ENCODE measurements at places on chromosomes 2 and 18.
A peak's percentile ranks its signal among the peaks of the same experiment; 100 is the strongest.

- no peak for DNase-seq
Observed at GRCh38 chr2:221402072-221402471, 170.0 kb downstream of the EPHA4 start.

DNA sequence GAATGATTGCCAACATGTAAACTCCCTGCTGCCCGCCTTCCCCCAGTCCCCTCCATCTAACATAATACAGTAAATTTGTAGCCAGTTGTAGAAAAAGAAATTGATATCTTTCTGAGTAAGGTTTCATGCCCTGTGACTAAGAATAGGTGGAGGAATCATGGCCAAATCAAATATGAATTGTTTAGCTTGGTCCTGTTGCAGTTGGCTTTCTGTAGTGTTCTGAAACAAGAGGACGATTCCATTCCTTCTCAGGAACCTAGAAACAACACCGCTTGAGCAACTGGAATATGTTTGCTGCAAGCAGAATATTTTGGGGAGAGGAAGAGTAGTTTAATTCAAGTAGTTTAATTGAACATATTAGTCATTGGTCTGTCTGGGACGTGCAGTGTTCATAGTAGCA, 7.0 kb upstream of the DRC1 start:
- no peak for DNase-seq

GRCh38 chr18:13260935-13261640, 42.5 kb downstream of the LDLRAD4 start:
- DNase-seq: no peak

GRCh38 chr2:96423291-96423690, 81.9 kb downstream of the NEURL3 start:
- no peak for DNase-seq

DNA sequence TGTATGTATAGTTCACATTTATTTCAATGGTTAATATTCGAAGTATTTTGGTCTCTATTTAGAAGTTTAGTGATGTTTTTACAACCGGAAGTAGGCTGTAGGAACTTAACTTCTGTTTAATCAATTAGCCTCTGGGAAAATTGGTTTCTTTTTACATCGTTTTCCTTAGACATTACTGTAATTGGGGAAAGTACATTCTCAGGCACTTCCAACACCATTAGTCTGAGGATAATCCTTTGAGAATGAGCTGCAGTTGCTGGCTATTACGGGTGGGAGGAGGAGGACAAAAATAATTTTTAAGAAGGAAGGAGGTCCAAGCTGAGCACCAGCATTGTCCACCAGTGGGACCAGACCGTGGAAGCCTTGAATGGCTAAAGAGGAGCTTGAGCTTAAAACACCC, 70.4 kb upstream of the ST3GAL5 start:
- DNase-seq: no peak

- DNase-seq: no peak
Observed at GRCh38 chr2:40165509-40165844, 286.4 kb downstream of the SLC8A1 start.

GRCh38 chr2:196244966-196245365, 73.6 kb upstream of the STK17B start:
- DNase-seq: no peak

DNA sequence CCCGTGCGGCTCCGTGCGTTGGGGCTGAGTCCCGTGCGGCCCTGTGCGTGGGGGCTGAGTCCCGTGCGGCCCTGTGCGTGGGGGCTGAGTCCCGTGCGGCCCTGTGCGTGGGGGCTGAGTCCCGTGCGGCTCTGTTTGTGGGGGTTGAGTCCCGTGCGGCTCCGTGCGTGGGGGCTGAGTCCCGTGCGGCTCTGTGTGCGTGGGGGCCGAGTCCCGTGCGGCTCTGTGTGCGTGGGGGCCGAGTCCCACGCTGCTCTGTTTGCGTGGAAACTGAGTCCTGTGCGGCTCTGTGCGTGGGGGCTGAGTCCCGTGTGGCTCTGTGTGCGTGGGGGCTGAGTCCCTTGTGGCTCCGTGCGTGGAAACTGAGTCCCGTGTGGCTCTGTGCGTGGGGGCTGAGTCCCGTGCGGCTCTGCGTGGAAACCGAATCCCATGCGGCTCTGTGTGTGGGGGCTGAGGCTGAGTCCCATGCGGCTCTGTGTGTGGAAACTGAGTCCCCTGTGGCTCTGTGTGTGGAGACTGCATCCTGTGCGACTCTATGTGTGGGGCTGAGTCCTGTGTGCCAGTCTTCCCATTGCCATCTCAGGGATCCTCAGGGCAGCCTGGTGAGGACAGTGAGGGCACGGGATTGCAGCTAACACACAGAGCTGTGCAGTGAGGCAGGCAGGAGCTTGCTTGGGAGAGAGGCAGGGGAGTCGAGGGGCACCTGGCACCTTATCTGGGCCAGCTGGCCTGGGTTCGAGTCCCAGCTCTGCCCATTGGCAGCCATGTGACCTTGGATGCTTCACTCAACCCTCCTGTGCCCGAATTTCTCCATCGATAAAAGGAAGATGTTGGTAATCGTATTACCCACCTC, 44.5 kb downstream of the LDLRAD4 start:
- no peak for DNase-seq

DNA sequence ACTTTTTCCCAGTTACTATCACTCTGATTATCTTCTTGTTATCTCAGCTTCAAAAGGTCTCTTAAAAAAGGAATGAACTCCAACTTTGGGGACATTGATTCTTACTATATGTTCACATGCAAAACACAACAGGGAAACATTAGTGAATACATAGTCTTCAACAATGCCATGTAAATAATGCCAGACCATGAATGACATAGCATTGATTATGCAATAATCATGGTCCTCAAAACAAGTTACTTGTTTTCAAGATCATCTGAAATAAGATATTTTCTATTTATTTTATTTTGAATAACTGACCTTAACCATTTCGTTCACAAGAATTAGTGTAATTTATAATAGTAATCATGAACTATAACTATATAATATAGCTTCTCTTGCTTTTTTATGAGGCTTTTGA, 902.3 kb downstream of the MBD2 start:
- no peak for DNase-seq

DNA sequence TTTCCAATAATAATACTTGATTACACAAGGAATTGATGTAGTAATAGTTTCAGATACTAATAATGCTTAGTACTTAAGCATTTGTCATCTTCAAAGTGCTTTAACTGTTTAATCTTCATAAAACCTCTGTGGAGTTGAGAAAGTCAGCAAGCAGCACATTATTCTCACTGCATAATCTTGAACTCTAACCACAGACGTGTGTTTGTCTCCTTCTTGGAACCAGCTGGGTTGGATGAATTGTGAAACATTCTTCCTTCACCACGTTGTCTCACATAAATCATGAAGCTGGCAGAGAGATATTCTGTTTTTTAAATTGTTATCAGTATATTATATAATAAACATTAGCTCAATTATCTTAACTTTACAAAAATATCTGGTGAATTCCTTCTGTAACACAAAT, 55.1 kb upstream of the LDAH start:
- DNase-seq: no peak

- no peak for DNase-seq
Observed at GRCh38 chr2:163734881-163735684, 725 bp downstream of the FIGN start.

DNA sequence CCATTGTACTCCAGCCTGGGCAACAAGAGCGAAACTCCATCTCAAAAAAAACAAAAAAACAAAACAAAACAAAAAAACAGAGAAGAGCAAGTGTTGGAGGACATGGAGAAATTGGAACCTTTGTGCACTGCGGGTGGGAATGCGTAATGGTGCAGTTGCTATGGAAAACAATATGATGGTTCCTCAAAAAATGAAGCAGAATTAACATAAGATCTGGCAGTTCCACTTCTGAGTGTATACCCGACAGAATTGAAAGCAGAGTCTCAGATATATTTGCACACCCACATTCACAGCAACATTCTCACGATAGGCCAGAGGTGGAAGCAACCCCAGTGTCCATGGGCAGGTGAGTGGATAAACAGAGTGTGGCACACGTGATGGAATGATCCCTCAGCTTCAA, 11.0 kb upstream of the RALB start:
- no peak for DNase-seq

- no peak for DNase-seq
Observed at GRCh38 chr2:143078104-143078503, 51.1 kb upstream of the ARHGAP15 start.

DNA sequence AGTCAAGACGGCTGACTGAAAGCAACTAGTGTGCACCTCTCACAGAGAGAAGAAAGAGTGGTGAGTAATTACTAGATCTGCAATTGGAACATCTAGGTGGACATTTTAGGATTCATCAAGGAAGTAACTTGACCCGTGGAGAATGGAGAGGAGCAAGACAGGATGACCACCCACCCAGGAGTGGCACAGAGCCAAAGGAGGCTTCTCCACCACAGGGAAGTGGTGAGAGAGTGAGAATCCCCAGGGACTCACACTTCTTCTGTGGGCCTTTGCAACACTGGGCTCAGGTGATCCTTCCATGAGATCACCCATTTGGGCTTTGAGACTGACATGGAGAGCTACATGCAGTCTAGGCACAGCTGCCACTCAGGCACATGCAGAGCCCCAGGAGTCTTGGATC, 132.8 kb upstream of the GALNT5 start:
- no peak for DNase-seq

GRCh38 chr18:474416-474815, 26.1 kb downstream of the COLEC12 start:
- DNase-seq: no peak

DNA sequence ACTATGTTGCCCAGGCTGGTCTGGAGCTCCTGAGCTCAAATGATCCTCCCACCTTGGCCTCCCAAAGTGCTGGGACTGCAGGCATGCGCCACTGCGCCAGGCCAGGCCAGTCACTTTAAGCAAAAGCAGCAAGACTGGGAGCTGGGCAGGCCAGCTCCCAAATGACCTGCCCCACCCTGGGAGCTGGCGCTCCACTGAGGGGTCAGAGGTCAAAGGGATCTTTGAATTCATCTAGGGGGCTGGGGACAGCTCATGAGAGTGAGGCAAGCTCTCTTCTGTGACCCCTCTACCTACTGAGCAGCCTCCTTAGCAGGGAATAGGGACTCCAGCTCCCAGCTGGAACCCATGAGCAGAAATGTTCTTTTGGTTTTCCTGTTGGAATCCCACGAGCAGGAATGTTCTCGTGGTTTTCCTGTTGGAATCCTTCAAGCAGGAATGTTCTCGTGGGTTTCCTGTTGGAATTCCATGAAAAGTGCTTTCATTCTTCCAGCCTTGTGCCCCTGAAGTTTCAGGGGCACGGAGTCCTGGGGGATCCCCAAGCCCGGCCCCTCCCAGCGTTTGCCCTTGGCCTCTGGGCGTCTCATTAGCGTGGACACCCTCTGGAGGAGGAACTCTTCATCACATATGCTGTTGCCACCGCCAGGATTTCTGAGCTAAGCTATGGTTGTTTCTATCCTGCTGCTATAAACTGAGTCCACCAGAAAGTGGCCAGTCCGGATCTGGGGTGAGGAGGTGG, 162.0 kb upstream of the HAAO start:
- no peak for DNase-seq

GRCh38 chr2:234411793-234412192, 85.1 kb downstream of the ARL4C start:
- no peak for DNase-seq

GRCh38 chr18:68472701-68473295, 242.1 kb downstream of the TMX3 start:
- no peak for DNase-seq

DNA sequence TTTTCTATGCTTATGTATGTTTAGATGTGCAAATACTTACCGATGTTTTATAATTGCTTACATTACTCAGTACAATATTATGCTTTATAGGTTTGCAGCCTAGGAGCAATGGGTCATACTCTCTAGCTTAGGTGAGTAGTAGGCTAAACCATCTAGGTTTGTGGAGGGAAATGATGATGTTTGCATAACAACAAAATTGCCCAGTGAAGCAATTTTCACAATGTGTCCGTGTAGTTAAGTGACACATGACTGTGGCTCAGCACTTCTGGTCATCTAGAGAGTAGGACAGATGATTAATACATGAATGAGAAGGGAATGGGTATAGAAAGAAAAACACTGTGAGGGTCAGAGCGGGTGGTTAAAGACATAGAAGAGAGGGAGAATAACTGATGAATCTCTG, 2116.2 kb upstream of the PIK3C3 start:
- DNase-seq: no peak

DNA sequence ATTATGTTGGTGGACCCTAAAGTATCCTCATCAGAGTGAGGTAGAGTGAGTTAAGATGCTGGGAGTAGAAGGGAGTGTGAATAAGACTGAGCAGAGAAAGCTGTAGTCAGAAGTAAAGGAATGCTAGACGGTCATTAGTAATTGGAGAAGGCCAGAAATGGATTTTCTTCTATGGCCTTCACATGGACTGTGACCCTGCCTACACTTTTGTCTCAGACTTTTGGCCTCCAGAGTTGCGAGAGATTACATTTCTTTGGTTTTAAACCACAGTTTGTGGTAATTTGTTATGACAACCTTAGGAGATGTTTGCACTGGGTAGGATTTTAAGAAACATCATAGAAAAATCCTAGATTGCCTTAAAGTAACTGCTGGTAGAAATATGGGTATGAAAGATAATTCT, 1267.7 kb upstream of the TMEFF2 start:
- DNase-seq: no peak

- DNase-seq: no peak
Observed at GRCh38 chr2:234331566-234331965, 165.3 kb downstream of the ARL4C start.

DNA sequence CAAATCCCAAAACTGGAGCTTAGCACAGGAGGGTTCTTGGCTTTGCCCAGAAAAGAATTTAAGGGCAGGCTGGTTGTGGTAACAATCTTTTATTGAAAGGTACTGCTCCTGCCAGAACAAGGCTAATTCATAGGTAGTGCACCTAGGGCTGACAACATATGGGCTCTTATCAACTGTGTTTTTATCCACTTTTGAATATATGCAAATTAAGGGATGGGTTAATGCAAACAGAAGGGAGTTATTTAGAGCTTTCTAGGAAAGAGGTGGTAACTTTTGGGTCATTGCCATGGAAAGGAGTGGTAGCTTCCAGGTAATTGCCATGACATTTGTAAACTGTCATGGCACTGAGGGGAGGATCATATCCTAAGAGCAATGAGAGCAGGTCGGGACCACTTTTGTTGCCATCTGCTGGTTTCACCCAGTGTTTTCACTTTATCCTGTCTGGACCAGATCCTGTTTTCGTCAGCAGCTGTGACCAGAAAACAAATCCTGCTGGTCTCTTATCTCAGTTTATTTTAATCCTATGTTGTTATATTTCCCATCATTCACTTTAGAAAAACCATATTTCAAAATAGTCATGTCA, 981 bp downstream of the C2orf66 start:
- no peak for DNase-seq

GRCh38 chr18:72652990-72653593, 109.0 kb upstream of the CBLN2 start:
- peak; percentile 26 for DNase-seq

- no peak for DNase-seq
Observed at GRCh38 chr2:129859175-129859574, 120.3 kb upstream of the RAB6C start.

GRCh38 chr2:6446938-6447608, 418.6 kb downstream of the CMPK2 start:
- DNase-seq: no peak

GRCh38 chr2:218781691-218782527, at the start of gene CYP27A1:
Gene CYP27A1 (plus strand): TSS chr2:218782147. CDS start chr2:218782183, 36 bp downstream.
- no peak for DNase-seq

All from GDM1 (cell line).